ENCODE measurements at places on chromosomes 11 and 22.

- DNase-seq = no peak
Measured at GRCh38 chr11:64762674-64763525, 3.1 kb upstream of the PYGM start.

- no peak for DNase-seq
Measured at GRCh38 chr11:131838016-131838415, 467.6 kb downstream of the NTM start.

- DNase-seq = no peak
Measured at GRCh38 chr11:86052693-86053641, 15.9 kb downstream of the PICALM start.

DNA sequence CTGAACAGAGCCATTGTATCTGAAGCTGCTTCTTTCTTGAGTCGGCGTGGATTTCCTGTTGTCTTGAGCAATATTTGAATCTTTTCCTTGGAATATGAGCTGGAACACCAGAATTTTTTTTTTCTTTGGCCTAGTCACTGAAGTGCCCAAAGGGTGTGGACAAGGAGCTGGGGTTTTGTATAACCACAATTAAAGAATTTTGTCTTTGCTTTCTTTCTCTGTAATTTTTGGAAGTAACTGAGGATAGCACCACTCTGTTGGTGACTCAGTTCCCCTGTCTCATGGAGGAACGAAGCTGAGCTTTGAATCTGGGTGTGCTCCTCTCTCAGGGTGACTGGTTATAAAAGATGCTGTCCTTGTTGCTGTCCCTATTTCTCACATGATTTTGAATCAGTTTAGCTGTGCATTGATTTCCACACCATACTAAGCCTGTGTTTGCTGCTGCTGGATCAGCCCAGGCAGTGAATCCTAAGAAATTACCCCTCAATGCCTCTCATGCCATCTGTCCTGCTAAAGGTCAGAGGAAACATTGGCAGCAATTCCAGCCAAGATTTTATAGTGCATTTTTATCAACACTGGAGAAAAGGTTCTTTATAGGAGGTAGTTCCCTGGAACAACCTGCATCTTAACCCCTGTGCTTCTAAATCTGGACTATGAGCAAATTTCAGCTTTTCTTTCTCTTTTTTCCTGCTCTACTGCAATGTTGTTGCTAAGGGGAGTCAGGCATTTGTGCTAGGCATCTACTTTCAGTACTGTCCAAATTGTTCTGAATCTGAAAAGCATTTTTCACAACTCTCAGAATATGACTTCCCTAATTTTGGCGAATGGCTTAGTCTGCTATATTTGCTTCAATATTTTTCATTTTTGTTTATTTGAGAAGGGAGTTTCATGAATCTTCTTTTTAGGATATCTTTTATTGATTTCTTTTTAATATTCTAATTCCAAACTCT is 540.8 kb downstream of the SOX6 start:
- no peak for DNase-seq

DNA sequence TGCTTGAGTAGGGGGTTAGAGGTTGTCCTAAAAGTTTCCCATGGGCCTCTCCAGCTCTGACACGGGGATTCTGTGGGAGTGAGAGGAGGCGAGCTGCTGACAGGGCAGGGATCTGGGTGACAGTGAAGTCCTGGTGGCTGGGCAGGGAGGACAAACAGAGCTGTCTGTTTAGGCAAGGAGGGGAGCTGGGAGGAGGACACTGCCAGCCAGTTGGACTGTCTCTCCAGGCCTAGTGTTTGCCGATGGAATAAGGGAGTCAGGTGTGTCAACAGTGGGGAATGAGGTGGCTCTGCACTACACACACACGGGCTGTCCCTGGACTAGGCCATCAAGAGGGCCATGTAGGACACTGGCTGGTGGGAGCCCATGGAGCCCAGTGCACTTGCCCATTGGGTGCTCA is 20.6 kb upstream of the SYT7 start:
- no peak for DNase-seq

- DNase-seq = no peak
Measured at GRCh38 chr11:126989942-126990715, 10.4 kb downstream of the KIRREL3 start.

DNA sequence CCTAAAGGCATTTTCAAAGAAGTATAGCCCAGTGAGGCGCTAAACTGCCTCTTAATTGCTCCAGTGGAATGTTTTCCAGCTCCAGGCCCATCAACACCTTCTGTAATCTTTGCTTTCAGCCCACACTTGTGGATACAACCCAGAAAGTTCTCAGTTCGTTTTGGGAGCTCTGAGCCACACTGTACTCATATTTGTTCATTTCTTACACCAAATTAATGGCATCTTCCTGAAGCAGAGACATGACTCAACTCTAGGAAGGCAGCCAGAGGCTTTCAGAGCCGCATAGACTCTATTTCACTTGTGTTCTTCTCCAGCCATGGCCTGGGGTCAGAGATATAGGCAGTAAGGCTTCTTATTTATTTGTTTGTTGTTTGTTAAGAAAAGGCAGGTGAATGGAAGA is 175.5 kb upstream of the NCAM1 start:
- no peak for DNase-seq

DNA sequence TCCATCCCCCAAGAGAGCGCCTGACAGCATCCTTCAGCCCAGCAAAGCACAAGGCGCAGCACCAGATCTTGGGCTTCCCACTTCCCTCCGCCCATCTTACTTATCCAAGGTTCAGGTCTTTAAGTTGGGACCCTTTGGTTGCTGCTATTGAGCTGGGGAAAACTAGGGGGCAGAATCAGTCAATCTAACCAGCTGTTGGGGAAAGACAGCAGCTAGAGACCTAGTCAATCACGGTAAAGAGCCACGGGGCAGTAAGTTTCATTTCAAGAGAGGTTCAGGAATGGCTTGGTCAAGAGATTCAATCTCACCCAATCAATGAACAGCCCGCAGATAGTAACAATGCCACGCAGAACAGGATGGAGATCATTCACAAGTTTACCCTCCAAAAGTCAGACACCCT is 1.7 kb downstream of the ABTB2 start:
- DNase-seq = no peak

DNA sequence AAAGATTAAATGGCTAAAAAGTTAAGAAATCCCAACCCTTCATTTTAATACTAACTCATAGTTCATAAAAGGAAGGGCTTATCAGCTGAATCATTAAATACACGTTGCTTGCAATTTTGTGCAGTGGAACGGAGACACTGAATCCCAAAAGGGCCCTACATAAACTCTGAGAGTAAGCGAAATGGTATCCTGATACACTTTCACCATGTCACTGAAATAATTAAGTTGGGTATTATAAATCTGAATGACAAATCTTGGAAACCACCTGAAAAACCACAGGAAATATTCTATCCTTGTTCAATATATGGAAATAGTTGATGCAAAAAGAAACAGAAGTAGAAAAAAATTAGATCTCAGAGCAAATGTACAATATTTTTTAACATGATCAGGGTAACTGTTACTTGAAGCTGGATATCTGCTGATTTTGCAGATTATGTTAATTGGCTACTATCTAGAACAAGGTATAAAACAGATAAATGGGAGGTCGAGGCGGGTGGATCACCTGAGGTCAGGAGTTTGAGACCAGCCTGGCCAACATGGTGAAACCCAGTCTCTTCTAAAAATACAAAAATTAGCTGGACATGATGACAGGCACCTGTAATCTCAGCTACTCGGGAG is 55.1 kb downstream of the MAML2 start:
- DNase-seq = no peak

DNA sequence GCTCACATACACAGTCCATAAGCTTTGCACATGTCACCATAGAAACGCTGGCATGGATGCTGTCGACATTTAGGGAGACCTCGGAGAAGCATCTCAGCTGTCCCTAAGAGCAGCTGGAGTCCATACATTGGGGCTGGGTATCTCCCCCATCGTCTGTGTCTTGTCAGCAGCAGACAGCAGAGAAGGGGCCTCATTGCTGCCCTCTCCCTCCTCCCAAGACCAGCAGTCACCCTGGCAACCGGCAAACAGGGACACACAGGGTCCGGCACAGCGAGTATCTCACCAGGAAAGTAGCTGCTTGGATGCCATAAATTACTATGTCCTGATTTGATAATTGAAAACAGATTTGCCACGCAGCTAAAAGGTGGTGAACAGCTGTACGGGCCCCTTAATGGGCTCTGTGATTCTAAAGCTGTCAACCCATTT is 84.4 kb downstream of the CD44 start:
- DNase-seq = no peak

DNA sequence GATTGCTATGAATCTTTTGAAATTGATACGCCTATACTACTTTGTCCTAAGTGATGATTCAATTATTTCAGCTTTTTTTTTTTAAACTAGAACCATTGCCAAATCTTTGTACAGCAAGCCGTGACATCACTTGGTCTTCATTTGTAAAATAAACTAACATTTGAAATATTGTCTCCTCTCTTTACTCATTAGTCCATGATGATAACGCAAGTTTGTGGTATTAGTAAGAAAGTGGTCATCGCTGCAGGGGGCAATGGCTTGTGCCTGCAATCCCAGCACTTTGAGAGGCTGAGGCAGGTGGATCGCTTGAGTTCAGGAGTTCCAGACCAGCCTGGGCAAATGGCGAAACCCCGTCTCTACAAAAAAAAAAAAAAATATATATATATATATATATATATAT is 12.9 kb upstream of the ARHGAP42 start:
- no peak for DNase-seq

DNA sequence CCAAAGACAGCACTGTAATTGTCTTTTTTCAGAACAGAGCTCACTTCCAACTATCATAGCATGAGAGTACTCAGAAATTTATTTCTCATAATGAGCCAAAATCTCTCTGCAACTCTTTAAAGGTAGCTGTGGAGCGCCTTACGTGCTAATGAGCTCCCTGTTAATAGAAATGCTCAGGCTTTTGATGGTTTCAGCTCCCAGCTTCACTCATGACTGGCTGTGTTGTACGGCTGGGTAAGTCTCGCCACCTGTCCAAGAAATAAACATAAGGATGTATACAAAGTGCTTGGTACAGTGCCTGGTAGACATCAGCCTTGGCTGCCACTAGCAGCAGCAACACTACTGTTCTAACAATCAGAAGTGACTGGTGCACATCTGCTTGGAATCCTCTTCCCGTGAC is 109.4 kb downstream of the LDLRAD3 start:
- no peak for DNase-seq

- DNase-seq = no peak
Measured at GRCh38 chr11:70810681-70811080, 412.4 kb downstream of the CTTN start.

GRCh38 chr11:76296731-76297542 is 84.0 kb downstream of the THAP12 start:
- DNase-seq = no peak

- DNase-seq = no peak
Measured at GRCh38 chr11:62732830-62733229, 4.5 kb downstream of the TTC9C start.

- DNase-seq = no peak
Measured at GRCh38 chr11:10918275-10918674, 60.4 kb upstream of the ZBED5 start.

DNA sequence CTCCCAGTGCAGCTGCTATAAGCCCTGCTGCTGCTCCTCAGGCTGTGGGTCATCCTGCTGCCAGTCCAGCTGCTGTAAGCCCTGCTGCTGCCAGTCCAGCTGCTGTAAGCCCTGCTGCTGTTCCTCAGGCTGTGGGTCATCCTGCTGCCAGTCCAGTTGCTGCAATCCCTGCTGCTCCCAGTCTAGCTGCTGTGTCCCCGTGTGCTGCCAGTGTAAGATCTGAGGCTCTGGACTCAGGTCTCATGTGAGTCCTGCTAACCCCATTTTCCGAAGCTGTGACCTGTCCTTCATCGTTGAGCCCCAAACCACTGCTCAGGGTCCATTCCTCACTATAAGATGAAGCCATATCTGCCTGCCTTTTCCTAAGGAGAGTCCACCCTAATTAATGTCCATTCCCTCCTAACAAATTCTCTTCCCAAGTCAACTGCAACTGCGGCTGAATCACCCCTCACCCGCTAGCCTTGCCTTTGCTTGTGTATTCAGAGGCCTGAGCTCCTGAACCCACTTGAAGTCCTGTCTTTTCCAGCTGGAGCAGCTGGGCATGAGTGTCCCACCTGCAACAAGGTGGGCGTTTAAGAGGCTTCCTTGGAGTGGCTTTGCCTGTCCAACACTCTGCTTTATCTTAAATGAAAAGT is 626 bp downstream of the KRTAP5-7 start:
- no peak for DNase-seq

DNA sequence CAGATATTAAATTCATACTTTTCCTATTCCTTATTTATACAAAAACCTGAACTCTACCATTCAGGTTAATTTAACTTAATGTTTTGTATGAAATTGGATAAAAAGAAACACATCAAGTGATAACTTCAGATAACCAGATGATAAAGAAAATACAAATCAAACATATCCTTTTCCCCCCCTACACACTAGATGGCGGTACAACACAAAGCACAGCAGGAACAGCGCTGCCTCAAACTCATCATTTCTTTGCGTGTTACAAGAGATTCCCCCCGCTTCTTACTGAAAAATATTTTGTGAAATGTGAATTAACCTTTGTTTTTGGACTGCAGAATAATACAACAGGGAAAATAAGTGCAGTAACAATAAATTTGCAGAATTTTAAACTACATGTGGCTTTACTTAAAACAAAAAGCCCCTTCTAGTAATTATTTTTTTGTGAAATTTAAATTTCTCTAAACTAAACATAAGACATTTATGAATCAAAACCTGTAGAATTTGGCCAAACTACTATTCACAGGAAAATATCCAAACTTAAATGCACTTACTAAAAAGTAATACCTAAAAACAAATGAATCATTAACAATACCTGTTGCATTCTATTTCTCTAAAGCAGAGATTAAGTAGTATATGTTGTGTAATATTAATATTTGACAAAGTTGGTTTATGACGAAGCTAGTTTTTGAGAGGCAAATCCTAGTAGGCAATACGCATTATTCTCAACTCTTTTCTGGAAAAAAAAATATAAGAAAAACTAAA is 74.4 kb downstream of the ARHGAP32 start:
- DNase-seq = peak; percentile 4

DNA sequence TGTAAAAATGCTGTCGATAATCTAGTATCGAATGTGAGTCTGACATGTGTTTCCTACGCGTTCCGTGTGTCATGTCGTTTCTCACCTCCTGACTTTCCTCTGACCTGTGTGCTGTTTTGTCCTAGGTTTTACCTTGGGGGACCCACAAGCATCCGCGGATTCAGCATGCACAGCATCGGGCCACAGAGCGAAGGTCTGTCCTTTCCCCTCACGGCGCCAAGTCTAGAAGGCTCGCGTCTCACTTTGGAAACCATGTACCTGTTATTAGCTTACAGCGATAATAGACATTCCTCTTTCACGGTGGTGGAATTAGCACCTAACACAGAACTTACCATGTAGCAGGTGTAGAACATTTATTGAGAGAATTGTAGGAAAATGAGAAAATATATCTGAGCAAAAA is 28.6 kb downstream of the SAMM50 start:
- DNase-seq = no peak

GRCh38 chr22:31233001-31233400 is 20.9 kb downstream of the LIMK2 start:
- DNase-seq = no peak

DNA sequence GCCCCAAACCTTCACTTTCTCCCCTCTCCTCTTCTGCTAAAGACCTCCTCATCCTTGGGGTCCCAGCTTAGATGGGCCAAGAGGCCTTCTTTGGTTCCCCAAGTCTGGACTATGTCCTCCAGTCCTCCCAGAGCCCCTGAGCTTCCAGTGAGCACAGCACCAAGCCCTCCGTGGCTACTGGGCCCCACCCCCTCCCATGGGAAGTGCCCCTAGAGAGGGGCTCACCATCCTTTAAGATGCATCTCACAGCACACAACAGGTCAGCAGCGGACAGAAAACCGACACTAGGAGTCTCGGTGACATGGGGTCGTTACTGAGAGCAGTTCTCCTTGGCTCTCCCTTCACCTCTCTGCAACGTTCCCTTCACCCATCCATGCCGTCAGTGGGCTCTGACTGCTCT is 2.7 kb downstream of the LRRC32 start:
- DNase-seq = no peak

- no peak for DNase-seq
Measured at GRCh38 chr22:22789233-22789921, 98.2 kb upstream of the IGLL5 start.

Data from H54 (cell line).